HT-29 (cell line): ENCODE measurements at places on chromosomes 3 and 15. TPM values are rescaled to one million over a fixed set of nuclear protein-coding genes. Genes with fewer than 3 reads are reported as not detected.
A peak's percentile ranks its signal among the peaks of the same experiment; 100 is the strongest.

The ZNF80 gene
- not detected in 2 replicates for total RNA-seq

The ISL2 gene
- 1.2 and 3.4 TPM in 2 replicates for total RNA-seq

DNA sequence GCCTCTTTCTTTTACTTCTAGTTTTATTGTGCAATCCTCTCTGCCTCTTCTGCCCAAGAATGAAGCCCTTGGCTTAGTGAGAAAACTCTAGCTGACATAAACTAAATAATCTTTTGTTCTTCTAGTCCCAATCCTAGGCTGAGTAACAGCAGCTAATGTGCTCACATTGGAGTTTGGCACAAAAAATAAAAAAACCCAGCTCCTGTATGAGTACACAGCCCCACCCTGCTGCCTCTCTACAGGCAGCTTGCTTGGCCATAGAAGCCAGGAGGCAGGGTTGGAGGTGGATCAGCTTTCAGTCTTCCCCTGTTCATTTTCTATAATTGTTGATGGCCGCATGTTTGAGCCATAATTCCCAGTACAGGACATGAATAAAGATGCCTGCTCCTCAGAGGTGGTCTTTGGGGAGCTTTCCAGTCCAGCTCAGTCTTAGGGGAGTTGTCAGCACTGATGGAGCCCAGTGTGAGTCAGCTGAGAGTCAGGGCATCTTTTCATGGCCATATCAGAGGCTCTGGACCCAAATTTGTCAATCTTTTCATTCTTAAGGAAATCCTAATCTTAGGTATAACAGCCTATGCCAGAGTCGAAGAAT lies 46.7 kb downstream of the RTP1 start:
- DNase-seq, result no peak

DNA sequence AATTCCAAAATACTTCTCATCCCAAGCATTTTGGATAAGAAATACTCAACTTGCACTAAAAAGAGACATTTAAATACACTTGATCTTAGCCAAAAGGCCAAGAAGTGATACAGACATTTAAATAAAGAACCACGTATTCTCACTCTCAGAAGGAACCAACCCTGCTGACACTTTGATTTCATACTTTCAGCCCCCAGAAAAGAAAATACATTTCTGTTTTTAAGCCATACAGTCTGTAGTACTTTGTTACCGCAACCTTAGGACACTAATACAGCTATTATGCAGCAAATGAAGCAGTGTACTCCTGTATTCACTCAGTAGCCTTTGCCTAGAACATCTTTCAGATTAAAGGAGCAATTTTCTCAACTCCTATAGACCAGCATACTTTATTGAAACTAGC lies 86.7 kb downstream of the TBC1D5 start:
- no peak for DNase-seq

- DNase-seq, result no peak
Measured at GRCh38 chr15:56699743-56700142, 33.6 kb downstream of the ZNF280D start.

GRCh38 chr3:37693511-37694283 lies 168.0 kb upstream of the CTDSPL start:
- DNase-seq, result no peak

- DNase-seq, result no peak
Measured at GRCh38 chr3:47424434-47425382, 43.9 kb downstream of the PTPN23 start.

DNA sequence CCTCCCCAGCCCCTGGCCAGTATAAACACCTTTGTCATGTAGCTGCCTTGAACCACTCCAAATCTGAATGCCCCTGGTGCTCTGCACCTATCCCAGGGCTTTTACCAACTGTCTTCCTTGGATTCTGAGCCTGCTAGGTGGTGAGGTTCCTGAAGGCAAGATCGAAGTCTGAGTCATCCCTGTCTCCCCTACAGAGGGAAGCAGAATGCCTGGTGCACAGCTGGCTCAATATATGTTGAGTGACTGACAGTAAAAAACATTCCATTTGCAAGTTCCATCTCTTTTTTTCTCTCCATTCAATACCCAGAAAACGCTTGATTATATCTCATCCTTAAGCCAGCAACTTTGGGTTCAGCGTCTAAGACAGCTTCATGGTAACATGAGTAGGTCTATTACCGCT lies 24.7 kb downstream of the SLC24A1 start:
- no peak for DNase-seq

DNA sequence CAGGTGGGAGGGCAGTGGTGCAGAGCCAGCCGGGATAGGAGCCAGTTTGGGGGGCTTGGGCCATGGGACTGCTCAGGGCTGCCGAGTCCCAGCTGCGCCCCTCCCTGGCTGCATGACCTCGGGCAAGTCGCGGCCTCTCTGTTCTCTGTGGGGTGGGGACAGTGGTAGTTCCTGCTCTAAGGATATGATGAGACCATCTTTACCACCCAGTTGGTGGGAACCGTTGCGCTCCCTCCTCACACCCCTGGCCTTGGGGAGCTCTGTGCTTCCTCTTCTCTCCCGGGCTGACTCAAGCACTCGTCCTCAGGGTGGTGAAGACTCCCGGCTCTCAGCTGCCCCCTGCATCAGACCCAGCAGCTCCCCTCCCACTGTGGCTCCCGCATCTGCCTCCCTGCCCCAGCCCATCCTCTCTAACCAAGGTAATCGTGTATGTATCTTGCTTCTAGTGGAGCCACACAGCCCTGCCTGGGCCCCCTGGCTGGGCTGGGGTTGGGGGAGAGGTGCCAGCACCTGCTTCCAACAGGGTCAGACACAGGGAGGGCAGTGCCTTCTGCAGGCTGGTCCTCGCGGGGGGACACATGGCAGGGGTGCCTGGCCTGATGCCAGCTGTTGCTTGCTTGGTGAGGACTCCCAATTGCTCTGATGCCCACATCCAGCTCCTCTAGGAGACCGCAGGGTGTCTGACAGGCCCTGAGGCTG lies 15.1 kb upstream of the STAB1 start:
- no peak for DNase-seq

DNA sequence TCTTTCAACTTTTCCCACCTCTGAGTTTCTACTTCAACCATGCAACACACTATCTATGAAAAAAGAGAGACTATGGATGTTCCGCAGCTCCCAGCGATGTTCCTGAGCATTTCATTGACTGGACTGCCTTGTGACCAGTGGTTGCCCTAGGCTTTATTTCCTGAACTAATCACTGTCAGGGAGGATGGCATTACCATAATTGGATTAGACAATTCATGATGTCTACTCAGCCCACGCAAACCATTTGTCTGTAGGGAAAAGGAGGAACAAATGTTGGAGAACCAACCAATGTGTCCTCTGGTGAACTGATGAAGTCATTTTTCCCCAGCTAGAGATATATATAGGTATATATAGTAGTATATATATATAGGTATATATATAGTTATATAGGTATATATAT lies 229.3 kb upstream of the MCTP2 start:
- no peak for DNase-seq

GRCh38 chr3:184325715-184326369 lies 11.4 kb downstream of the EIF4G1 start:
- no peak for DNase-seq

DNA sequence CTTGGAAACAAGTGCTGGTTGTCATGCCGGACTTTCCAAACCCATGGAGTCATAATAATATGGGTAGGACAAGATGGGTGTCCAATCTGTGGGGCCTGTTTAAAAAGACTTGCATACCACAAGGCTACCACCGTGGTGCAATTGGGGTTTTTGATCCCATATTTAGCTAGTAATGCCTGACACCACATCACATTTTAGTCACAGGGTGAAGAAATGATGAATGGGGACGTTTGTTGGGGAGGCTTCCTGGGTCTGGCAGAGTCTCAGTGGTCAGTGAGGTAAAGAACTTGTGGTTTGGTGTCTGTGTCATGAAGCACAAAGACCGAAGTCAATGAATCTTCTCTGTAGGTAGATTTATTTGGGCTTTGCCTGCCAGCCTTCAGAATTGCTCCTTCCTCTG lies 31.0 kb downstream of the P3H2 start:
- DNase-seq, result no peak

DNA sequence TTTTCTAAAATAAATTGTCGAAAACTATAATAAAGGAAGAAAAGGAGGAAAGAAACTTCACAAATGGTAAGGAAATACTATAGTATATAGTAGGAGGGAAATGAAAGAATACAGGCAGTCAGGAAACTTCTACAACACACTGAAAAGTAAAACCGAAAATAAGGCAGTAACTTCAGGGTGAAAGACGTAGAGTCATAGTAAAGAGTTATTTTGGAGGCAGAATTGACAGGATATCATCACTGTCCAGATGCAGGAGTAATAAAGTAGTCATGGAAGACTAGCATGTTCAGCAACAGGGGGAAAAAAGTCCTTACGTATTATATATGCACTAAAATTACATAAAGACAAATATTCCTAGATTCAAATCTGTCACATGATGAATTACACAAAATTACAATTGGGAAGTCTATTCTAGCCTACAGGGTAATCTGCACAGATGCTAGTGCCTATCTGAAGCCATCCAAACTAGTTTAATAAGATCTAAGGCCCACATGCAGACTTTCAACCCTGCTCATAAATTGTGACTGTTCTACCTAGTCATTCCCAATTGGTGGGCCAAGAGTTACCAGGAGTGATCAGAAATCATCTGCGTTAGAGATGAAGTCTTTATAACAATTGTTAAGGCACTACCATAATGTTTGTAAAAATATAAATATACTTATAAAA lies 14.0 kb downstream of the VPS13C start:
- no peak for DNase-seq

- DNase-seq, result peak; percentile 69
Measured at GRCh38 chr15:51382787-51383186, 41.3 kb downstream of the GLDN start.
